ENCODE measurements at places on chromosomes 6 and 20. TPM values are rescaled to one million over a fixed set of nuclear protein-coding genes. Genes with fewer than 3 reads are reported as not detected.

DNA sequence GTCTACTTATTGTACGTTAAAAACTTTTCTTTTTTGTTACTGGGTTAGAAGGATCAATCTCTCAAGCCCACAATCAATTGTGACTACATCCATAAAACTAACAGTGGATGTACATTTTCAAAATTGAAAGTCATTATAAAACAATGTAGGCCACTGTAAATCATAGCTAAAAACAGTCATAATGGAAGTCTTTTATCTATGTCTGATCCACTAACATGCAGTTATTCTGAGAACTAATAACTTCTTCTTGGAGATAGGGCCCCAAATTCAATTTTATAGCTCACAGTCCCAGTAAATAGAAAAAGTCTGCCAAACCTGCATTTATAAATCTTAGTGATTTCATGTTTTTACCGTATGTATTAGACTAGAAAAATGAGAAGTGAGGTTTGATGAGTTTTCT lies 187.3 kb upstream of the MMS22L start:
- DNase-seq = no peak

DNA sequence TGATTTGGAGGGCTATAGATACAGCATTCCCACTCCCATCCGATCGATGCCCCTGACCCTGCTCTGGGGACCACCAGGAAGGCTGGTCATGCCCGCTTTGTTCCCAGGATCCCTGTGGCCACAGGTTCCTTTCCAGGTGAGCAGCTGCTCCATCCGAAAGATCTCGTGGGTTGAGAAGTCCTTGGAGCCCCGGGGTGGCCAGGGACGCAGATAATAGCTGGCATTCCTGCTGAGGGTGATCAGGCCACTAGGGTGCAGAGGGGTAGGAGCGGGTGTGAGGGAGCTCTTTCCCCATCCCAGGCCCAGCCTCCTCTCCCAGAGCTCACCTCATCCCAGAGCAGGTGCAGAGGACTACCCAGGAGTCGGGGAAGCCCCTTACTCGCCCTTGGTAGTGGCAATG lies 7.4 kb downstream of the ADAM33 start:
- no peak for DNase-seq

Gene FERMT1
- total RNA-seq = 1.2 TPM

GRCh38 chr20:59662161-59662560 lies 57.8 kb downstream of the PHACTR3 start:
- DNase-seq = no peak

DNA sequence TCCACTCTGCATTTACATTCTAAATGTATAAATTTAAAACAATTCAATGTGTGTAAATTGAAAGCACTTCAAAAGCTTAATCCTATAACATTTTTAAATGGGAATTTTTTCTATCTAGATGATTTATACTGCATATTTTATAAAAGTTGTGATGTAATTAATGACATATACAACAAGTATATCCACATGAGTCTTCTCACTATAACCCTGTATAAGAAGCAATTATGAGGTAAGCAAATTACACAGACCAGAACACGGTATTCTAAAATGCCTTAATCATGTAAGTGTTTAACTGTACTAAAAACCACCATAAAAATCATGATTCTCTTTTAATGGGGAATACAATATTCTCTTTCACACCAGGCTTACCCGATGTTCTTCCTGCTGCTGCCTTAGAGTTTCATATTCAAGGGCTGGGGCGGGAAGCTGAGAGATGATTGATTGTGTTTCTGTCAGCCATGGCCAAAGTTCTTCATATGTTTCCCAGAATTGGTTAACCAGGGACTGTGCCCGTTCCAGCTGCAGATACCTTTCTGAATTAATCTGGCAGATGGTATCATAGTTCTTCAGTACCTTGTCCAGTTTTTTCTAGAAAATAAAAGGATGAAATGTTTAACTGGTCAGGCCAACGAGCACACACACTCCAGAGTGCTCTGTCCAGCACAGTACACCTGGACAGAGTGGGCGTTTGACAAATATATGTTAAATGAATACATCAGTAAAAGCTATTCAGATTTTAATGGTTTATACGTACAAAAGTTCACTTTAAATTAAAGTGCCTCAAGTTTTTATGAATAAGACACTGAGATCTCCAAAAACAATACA lies 127.4 kb downstream of the DST start:
- DNase-seq = no peak
